T47D (cell line): ENCODE measurements at places on chromosomes 2 and 18.

GRCh38 chr2:42339191-42339912 is 21.7 kb downstream of the COX7A2L start:
- DNase-seq, result no peak

- DNase-seq, result no peak
These were observed 261.3 kb downstream of the CDH19 start for GRCh38 chr18:66342577-66342976.

DNA sequence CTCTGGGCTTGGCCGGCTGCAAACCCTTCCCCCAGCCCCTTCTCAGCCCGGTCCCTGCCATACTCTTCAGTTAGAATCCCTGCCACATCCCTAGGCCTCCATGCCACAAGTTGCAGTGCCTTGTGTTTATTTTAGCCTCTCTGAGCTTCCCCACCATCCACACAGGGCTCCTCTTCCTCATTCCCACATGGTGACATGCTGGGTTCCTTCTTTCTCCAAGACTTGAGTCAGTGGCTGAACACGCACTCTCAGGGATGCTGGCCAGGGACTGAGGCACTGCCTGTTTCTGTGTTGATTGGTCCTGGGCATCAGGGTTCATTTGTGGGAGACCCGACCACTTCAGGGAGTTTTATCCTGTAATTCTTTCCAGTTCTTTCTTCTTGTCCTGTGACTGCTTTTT is 56.3 kb downstream of the KCNS3 start:
- DNase-seq, result peak; percentile 9

DNA sequence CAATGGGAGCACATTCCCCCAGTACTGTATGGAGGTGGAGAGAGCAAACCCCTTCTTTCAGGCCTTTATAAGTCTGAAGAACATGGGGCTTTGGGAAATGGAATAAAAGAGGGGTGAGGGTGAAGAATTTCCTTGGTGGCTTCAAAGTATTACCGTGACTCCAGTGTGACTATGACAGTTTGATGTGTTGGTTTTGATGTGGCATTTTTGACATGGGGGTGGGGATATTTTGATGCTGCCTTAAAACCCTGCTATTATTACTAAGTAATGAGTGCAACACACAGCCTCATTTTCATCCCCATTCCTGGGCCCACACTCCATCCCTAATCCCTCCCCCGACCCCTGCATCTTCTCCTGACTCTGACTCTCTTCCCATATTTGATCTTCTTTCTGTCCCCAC is 23.6 kb downstream of the QPCT start:
- no peak for DNase-seq

DNA sequence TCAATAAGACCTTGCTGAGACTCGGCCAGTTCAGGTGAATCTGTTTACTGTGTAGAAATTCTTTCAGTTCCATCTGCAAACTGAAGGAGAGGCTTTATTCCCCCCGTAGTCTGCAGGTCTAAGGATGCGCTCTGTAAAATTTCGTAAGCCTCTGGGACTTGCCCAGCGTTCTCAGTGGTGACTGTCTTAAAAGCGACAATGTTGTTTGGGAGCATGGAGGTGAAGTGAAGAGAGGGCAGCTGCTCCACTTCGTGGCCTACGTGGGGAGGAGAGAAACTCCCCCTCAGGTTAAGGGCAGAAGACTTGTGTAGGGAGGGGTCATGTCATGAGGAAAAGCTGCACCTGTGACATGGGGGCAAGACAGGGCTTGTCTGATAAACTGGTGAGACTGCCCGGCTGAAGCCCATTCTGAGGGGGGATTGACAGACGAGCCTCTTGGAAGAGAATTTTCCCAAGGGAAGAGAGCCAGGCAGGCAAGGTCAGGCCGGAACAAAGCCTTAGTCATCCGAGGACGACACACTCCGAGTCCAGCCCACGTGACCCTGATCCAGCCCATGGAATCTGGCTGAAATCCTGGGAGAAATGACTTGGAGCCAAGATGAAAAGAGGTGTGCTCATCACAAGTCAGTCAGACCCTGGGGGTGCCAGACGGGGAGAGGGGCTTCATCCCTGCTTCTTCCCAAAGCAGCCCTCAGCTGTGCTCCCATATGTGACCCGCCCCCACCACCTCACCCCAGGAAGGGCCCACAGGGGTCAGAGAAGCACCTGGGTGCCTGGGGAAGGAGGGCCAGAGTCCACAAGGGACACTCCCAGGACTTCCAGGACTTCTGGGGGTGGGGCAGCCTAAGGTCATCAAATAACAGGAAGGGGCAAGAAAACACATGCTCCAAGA is 88.5 kb upstream of the SH3BP4 start:
- DNase-seq, result no peak

- DNase-seq, result no peak
These were observed 97.3 kb downstream of the MMADHC start for GRCh38 chr2:149490296-149490695.

DNA sequence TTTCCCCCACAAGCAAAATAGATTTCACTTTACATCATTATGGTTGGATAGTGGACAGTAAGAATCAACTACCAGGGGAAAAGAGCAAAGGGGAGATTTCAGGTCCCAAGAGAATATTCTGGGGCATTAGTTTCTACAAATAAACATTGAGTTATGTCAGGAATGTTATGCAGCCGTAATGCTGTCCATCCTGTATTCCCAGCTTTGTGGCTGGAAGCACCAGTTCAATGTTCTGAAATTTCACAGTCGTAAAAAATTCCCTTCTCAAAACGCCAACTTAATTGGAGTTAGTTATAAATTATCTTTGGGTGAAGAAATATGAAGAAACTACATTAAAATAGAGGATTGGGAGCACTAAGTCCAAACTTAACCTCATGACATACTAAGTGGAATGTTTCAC is 141.5 kb upstream of the FIGN start:
- DNase-seq, result peak; percentile 1

DNA sequence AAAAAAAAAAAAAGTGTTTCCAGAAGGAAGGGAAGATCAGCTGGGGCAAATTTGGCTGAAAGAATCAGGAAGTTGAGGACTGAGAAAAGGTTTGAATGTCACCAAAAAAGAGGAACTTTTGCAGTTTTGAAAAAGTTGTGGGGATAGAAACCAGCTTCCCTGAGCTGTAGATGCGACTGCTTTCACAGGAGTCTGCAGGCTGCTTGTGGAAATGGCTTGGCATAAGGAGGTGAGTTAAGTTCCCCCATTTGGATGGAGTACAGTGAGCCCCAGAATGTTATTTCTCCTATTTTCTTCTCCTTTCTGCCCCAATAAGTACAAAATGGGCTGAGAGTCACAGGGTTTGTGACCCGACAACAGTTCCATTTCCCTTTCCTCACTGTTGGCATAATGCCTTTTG is 16.5 kb upstream of the ME2 start:
- DNase-seq, result no peak

GRCh38 chr2:28951910-28952835 is 28.9 kb upstream of the TOGARAM2 start:
- peak; percentile 59 for DNase-seq

GRCh38 chr2:26584656-26585055 is 56.5 kb downstream of the CIB4 start:
- no peak for DNase-seq

DNA sequence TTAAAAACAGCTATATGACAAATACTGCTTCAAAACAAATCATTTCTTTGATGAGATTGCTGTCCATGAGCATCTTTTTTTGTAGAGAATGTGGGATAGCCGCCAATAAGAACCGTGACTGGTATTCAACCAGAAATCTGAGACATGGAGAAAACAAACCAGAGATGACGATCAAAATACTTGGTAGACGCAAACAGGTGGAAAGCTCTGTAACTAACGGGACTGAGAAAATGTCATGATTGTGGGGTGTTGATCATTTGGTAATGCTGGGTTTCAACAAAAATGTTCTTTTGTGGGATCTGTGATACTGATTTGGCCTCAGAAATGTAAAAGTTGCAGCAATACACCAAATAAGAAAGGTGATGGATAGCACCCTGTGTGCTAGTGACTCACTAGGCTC is 364.8 kb downstream of the NYAP2 start:
- no peak for DNase-seq
